ENCODE measurements at places on chromosomes 5 and 9.

- no peak for DNase-seq
These were observed 65.8 kb downstream of the TSTD2 start for GRCh38 chr9:97567182-97567893.

- no peak for DNase-seq
These were observed 79.3 kb upstream of the PTGER4 start for GRCh38 chr5:40600383-40600782.

DNA sequence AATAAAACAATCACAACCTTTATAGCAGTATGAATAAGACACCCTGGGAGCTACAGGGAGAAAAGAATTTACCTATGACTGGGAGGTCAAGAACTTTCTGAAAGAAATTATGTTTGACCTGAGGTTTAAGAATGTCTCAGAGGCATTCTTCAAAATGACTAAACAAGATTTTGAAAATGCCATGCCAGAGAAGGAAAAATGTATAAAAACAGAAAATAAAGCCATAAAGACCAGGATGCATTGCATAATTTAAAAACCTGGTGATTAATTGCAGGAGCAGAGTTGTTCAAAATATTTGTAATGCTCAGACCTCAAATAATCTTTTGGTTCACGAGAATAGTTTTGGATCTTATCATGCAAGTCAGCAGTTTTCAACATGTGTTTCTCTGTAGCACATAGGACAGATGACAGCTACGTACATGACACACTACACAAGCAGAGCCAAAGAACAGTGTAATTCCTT is 954.7 kb upstream of the ARRDC3 start:
- DNase-seq: no peak

DNA sequence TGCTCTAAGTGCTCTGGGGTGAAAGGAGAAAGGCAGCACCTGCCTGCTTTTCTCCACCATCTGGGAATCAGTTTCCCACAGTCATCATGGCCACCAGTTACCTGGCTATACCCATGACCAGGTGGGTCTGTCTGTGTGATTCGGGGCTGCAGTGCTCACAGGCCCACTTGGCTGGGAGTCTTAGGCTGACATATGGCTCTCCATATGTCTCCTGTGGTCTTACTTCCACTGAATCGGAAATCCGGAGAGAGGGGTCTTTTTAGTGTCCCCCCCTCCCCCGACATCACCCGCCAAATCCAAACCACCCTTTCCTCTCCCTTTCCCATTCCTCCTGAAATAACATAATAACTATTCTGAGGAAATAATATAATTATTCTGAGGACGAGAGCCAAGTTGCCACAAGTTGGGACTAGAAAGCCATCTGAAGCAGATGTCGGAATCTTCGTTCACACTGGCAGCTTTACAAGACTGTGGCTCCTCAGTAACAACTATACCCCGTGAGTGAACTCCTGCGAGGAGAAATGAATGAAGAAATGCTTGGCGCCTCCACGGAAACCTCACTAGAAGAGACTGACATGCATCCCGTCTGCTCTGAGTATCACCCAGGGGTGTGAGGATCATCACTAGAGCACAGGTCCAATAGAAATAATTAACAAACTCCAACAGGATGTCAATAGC is 143.4 kb downstream of the MYO10 start:
- DNase-seq: no peak

DNA sequence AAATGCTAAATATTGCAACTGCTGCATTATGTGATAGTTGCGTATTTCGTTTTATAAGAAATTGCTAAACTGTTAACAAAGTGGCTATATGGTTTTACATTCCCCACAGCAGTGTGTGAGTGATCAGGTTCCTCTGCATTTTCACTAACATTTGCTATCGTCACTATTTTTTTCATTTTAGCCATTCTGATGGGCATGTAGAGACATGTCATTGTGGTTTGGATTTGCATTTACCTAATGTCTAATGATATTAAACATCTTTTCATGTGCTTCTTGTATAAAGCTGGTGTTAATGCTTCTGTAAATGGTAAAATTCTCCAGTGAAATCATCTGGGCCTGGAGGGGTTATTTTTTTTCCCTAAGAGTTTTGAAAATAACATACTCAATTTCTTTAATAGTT is 61.6 kb downstream of the ERCC6L2 start:
- no peak for DNase-seq

DNA sequence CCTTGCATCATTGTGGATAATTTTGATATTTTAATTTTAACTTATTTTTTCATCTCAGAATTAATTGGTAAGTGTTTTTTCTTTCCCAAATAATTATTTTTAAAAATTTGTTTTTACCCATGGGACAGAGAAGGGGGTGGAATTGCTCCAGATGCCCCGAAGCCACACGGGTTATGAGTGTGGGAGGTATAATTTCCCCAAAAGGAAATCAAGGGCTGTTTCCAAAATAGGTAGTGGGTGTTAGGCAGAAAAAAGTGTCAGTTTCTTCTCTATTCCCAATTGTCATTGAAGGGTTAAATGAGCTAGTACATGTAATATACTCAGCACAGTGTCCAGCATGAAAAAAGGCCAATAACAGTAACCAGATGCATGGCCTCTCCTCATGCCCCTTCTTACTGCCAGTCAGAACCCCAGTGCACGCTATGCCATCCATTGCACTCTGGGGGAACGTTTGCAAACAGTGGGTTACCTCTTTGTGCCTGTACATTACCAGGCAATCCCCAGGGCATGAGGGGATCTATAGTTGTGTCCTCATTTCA is 36.4 kb upstream of the ANGPTL2 start:
- DNase-seq: no peak

DNA sequence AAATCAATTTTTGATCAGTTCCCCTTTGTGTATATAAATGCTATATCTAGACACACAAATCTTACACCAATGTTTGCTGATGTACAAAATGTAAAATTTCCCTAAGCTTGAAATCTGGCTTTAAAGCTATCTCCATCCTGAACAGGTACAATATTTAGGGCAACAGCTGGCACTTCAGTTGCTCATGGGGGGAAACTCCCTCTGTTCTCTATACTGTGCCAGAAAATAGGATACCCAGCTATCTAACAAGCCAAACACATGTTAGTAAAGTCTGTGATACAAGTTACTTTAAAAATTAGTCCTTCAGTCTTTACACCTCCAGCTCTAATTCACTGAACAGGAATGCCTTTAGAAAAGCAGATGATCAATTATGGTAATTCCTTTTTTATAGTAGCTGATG is 191.8 kb downstream of the SLF1 start:
- no peak for DNase-seq

- no peak for DNase-seq
These were observed 44.9 kb upstream of the MAST4 start for GRCh38 chr5:66551338-66551737.

DNA sequence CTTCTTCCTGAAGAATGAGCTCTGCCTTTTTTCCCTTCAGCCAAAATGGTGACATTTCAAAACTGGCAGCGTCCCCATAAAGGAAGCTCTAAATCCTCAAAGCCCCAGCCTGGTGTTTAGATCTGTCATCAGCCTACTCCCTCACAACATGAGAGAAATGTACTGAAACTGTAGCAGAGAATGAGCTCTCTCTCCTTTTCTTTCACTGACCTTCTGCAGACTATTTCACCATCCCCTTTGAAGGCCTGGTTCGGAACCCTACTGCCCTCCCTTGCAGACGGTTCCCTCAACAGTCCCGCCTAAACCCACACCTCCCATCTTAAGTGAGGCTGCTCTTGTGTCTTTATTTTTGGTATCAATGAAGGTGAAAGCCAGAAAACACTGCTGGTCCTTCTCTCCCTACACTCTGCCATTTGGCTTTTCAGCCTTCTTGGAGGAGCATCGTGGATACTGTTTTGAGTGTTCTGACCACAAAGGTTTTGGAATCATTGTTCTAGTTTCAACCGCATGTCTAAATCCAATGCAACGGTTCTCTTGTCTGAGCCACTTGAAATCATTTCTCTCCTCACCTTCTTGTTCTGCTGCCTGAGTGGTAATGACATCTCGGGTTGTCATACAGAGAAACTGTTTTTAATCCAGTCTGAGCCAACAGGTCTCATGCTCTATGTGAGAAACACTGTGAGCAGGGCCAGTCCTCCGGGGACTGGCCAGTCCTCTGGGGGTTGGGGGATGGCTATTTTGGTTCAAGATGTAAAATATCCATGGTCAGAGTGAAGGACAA is 39.0 kb downstream of the ITK start:
- no peak for DNase-seq

DNA sequence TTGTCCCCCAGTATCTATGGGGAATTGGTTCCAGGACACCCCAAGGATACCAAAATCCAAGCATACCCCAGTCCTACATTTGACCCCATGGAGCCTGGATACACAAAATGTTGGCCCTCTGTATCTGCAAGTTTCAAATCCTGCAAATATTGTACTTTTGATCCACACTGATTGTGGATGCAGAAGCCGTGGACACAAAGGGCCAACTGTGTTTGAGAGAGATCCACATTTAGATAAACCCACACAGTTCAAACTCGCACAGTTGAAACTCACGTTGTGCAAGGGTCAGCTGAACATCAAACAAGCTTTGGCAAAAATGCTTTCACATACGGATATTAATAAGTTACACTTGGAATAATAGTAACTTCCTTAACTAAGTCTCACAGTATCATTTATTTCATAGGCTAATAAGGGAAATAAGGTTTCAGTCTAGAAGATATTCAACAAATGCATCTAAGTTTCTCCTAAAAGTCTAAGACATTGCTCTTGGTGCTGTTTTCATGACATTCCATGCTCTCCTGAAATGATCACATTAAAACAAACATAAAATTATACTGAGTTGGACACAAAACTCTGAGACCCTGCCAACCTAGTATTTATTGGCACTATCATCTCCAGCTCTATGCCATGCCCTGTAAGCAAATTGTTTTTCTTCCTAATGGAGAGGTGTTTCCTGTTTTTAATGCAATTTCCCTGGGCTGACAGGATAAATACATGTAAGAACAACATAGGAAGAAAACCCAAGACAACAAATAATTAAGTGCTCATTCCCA is 32.3 kb downstream of the ACTL7A start:
- no peak for DNase-seq

DNA sequence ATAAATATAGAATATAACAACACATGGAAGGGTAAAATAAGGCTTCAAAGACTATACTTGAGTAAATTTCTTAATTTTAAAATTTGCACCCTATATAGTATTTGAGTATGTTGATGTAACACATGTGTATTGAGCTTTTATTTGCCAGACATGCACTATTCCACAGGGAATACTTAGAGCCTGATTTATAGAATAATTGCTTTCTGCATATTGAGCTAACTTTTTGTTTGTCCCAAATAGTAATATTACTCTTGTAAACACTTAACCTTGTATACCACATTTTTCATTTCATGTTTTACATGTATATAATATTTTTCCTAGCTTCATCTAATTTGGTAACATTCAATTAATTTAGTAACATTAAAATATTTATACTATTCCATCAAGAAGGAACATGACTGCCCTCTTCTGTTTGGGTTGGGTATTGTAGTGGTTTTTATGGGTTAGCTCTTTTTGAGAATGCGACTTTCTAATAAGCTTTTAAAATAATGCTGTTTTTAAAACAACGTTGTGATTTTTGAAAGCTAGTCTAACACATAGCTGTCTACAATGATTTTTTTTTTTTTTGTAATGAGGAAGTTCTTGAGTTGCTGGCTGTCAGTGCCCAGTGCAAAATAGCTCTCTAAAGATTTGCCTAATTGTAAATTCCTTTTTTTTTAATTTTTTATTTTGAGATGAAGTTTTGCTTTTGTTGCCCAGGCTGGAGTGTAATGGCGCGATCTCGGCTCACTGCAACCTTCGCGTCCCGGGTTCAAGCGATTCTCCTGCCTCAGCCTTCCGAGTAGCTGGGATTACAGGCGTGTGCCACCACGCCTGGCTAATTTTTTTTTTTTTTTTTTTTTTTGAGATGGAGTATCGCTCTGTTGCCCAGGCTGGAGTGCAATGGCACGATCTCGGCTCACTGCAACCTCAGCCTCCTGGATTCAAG is 4.8 kb downstream of the SUB1 start:
- no peak for DNase-seq

GRCh38 chr5:147855774-147856069 is 22.8 kb upstream of the SCGB3A2 start:
- no peak for DNase-seq

GRCh38 chr5:66223637-66224036 is 79.5 kb downstream of the SREK1 start:
- no peak for DNase-seq

DNA sequence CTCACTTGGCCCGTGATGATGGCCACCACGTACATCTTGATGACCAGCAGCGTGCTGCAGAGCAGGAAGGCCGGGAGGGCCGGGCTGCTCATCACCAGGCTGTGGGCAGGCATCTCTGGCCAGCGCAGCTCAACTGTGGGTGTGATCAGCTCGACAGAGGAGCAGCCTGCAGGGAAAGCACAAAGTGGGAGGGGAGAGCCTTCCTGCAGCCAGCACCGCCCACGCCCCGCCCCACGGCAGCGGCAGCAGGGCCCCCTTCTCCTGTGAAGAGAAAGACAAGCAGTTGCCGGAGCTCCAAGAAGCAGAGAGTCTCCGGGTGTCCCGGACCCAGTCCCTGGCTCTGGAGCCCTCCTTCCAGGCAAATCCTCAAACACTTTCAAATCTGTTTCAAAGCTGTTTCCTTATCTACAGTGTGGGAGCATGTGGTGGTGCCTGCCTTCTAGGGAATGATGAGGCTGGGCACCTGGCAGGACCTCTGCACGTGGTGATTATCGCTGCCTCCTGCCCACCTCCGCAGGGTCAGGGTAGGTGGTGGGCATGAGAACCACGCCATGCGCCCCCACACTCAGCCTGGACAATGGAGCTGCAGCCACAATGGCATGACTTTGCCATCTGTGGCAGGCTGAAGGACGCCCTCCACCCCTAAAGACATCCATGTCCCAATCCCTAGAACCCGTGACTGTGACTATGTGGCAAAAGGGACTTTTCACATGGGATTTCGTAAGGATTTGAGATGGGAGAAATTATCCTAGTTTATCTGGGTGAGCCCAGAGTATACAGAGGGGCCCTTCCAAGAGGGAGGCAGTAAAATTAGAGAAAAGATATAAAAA is at the start of gene PTGES:
Gene PTGES, minus strand, starts transcription at position 143 of the 830 bp plus-strand sequence. Its CDS starts 30 bp downstream, at position 113.
- no peak for DNase-seq

GRCh38 chr9:105608721-105609598 is 51.0 kb downstream of the FKTN start:
- no peak for DNase-seq

- DNase-seq: no peak
These were observed 44.0 kb downstream of the GALNT10 start for GRCh38 chr5:154234551-154234950.

GRCh38 chr9:110579862-110580219 is 300 bp upstream of the SVEP1 start:
- no peak for DNase-seq

DNA sequence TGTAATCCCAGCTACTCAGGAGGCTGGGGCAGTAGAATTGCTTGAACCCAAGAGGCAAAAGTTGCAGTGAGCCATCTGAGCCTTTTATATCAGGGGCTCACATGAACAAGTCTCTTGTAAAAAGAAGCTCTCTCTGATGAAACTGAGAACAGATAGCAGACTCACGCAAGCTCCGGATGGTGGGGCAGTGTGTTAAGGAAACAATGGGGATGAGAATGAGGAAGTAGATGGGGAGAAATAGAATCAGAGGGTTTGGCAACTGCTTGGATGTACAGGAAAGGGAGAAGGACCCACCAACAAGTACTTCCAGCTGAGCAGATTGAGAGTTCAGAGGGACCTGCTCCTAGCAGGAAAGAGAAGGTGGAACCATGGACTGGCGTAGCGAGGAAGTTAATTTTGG is 18.6 kb downstream of the TMEM252 start:
- DNase-seq: no peak
